ENCODE measurements at places on chromosomes 2 and 18. TPM values are rescaled to one million over a fixed set of nuclear protein-coding genes. Genes with fewer than 3 reads are reported as not detected.

ABHD1 gene
- total RNA-seq, result 0.50 TPM

ITGB6 gene
- not detected for total RNA-seq

MOGAT1 gene
- total RNA-seq, result not detected

DNAJB2 gene
- 61.8 TPM for total RNA-seq

PTPRN gene
- total RNA-seq, result 0.92 TPM

LYG2 gene
- not detected for total RNA-seq

COLEC12 gene
- total RNA-seq, result not detected

SLC38A11 gene
- total RNA-seq, result not detected

THSD7B gene
- not detected for total RNA-seq

TUBA4A gene
- 226 TPM for total RNA-seq

AQP12A gene
- not detected for total RNA-seq

ZBTB7C gene
- total RNA-seq, result not detected

SERTAD2 gene
- total RNA-seq, result 31.2 TPM

CAPN13 gene
- not detected for total RNA-seq

CYP27A1 gene
- total RNA-seq, result 0.18 TPM

ANKRD29 gene
- total RNA-seq, result not detected

NEMP2 gene
- 19.5 TPM for total RNA-seq

GRCh38 chr2:16123856-16124780 is 183.8 kb downstream of the MYCN start:
- no peak for DNase-seq

- no peak for DNase-seq
Measured at GRCh38 chr2:66305718-66306117, 129.2 kb upstream of the MEIS1 start.

DNA sequence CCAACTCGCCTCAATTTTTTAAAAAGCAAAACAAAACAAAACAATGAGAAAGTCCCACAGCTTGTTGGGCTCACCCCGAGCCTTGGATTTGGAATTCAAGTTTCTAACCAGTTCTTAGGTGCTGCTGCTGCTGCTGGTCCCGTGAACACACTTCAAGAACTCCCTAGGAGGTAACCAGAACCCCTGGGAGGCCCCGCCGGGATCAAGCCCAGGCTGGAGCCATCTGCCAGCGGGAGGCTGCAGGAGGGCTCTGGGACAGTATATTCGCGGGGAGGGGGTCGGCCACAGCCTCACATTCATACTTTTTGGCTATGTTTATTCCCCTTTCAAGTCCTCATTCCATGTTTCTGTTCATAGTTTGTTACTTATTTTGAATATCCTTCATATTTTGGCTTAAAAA is 223.4 kb downstream of the TFCP2L1 start:
- DNase-seq, result no peak

GRCh38 chr2:9985531-9986328 is 34.2 kb downstream of the GRHL1 start:
- no peak for DNase-seq

- no peak for DNase-seq
Measured at GRCh38 chr2:45776160-45776955, 124.9 kb downstream of the PRKCE start.

- DNase-seq, result no peak
Measured at GRCh38 chr2:105912081-105912480, 167.4 kb downstream of the NCK2 start.

- DNase-seq, result no peak
Measured at GRCh38 chr2:215949991-215950404, 63.4 kb downstream of the MREG start.

GRCh38 chr2:82780050-82780449 is 1679.0 kb downstream of the SUCLG1 start:
- DNase-seq, result no peak

DNA sequence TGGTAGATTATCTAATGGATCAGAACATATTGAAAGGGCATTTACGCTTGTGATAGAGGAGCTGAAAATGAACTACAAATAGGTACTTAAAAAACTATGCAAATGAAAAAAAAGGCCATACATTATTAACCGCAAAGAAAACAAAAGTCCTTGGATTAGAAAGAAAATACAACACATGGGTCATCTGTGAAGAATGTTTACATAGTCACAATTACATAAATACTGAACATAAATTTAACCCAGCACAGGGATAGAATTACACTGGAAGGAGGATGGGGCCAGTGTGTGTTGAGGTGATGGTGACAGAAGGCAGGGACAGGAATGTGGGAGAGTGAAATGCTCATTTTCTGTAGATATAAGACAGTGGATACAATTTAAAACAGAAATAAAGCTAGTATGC is 6.6 kb downstream of the NTSR2 start:
- DNase-seq, result no peak

GRCh38 chr2:178273787-178274360 is 79.6 kb downstream of the OSBPL6 start:
- no peak for DNase-seq

DNA sequence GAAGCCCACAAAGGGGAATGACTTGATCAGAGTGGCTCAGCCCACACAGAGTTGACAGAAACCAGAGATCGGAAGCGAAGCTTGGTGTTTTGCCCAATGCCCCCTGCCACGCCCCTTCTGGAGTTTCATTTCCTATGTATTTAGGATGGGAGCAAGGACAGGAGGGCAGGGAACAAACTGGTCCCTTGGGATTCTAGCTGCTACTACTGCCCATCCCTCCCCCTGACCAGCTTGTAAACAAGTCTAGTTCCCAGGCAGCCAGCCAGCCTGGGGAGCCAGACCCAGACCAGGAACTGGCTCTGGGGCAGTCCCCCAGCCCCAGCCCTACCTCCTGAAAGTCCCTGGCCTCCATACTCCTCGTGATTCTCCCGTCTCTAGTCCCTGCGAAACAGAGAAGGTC is 8.3 kb downstream of the WNT6 start:
- DNase-seq, result no peak

DNA sequence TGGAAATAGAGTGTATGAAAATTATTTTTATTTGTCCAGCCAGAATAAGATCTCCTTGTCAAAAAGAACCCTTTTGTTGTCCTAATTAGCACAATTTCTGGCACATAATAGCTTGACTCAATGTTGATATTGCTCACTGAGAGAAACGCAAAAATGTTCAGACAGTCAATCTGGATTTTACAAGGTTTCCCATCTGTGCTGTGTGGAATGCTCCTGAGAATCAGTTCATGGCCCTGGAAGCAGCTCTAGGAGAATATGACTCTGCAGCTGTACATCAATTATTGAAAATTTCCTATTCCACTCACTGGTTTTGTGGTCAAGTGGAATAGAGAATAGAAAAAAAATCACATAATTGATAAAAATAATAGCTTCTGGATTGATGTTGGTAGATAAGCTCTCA is 1582.9 kb upstream of the NXPH2 start:
- no peak for DNase-seq

DNA sequence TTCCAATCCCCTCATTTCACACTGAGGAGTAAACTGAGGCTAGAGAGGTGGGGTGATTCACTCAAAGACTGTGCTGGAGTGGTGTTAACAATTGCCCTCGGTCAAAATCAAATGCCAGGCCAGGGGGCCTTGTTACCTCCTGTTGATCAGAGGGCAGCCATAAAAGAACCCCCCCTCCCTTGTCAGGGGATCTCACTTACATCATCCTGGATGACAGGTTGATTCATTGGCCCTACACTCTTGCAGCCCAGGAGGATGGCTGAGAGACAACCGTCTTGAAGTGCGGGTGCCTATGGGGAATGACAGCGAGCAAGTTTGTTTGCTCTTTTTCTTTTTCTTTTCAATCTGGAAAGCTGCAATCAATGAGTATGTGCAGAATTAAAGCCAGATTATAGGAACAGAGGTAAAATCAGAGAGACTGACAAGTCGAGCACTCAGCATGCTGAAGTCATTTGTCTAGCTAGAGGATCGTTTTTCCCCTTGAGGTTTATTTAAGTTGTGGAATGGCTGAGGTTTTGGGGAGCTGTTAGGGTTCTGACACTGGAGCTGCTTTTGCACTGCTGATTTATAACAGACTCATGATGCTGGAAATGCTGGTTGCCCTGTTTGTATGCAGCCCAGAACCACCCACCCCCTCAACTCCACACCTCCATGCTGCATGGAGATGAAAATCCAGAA is 26.4 kb upstream of the NRP2 start:
- DNase-seq, result no peak

DNA sequence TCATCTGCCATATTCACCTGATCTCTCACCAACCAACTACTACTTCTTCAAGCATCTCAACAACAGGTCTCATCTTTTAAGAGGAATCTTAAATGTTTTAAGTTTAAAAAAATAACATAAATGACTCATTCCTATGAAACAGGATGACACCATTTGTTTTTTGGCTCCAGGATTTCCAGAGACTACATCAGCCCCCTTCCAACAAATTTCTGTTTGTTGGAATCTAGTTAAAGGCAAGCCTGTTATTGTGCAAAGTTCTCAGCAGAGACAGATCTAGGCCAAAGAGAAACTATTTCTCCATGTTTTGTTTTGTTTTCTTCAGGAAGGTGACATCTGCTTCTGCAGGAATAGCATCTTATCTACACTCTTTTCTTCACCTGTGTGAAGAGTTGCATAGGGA is 204.8 kb upstream of the SH3BP4 start:
- DNase-seq, result no peak

- DNase-seq, result no peak
Measured at GRCh38 chr18:13541621-13542519, 184.5 kb downstream of the FAM210A start.

DNA sequence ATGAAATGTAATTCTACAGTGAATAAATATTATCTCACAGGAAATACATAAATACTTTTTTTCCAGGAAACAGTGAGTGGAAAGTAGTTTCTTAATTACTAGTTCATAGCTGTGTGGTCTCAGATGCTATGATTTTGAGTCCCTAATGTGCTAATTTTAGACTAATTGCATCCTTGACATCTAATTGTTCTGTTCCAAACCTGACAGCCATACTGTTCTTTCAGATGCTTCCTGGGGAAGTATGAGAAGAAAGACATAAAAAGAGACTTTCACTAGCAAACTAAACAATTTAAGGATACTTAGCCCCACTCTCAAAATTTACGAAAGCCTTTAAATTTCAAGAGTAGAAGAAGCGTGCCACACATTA is 350.9 kb upstream of the CDH20 start:
- no peak for DNase-seq

GRCh38 chr2:96156011-96156820 is 11.0 kb upstream of the DUSP2 start:
- peak; percentile 88 for DNase-seq

GRCh38 chr2:121994238-121995206 is 239.1 kb downstream of the TSN start:
- DNase-seq, result no peak

- no peak for DNase-seq
Measured at GRCh38 chr2:58715344-58715743, 474.2 kb upstream of the FANCL start.

GRCh38 chr2:176132205-176133171 is 3.0 kb downstream of the HOXD8 start:
- no peak for DNase-seq

GRCh38 chr2:51981783-51982182 is 949.9 kb upstream of the NRXN1 start:
- DNase-seq, result no peak

DNA sequence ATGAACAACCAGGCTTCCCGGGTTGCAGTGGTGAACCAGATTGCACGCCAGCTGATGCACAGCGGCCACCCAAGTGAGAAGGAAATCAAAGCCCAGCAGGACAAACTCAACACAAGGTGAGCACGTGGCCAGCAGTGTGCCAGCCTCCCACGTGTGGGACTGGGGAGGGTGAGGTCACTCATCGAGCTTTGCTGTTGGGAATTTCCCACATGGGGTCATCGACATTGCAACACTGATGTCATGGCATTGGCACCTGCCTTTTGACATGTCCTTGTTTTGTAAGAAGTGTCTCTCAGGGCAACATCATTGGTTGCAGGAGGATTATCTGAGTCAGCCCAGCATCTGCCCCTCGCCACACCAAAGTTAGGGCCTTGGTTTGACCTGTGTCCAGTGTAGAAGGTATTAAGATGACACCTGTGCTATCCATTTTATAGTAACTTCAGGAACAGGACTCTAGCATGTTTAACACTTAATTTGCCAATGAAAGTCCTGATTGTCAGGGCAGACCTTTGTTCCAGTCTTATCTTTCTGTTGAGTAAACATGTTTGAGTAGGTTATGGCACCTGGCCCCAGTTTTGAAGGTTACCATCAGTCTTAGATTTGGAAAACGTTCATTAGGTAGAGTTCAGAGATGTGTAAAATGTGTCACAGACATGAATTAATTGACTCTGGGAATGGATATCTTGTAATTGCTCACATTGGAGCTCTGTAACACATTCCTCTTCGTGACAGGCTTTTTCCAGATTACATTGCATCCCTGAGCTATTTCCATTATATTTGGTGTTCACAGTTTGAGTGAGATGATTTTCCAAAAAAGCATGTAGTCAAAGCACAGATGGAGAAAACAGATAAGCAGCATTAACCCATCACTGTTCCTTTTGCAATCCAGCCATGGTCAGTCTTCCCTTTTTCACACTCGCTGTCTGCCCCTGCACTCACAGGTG is 93.3 kb upstream of the EML6 start:
- peak; percentile 67 for DNase-seq

DNA sequence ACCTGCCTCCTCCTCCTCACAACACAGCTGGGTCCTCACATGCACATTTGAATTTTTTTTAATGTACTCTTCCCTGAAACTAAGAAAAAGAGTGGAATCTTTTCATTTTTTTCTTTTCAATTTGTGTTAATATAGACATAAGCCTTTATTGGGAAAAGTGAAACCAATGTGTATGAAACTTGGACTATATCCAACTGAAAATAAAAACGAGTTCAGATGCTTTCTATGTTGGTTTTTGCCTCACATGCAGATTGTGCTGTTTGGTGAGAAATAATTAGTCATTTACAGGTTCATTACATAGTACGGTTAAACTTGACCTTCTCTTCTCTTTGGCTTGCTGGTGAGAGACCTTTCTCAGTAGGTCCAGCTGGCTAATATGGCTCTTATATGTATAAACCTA is 515.2 kb upstream of the FANCL start:
- DNase-seq, result no peak

GRCh38 chr2:71379086-71379485 is 47.5 kb downstream of the ZNF638 start:
- DNase-seq, result peak; percentile 6

DNA sequence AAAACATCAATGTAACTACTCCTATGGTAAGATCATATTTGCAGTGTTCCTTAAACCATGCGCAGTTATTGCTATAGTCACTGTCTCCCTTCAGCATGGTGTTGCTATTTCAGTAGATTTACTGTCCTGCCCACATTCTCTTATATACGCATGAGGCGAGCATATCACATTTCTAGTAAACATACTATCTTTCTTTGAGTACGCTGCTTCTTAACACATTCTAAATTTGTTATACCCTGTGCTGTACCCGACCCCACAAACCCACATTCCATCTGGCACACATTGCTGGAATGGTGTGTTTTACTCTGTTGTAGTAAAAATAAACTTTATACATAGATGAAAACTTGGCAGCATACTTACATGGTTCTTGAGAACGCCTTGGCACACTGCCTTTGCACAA is 163.3 kb downstream of the QPCT start:
- no peak for DNase-seq

Measured in activated CD8-positive, alpha-beta T cell treated with anti-CD3 and anti-CD28 coated beads for 36 hours (primary cell).